Lower lobe of right lung (tissue), 2 donors: ENCODE measurements at places on chromosomes 7 and 10. TPM values are rescaled to one million over a fixed set of nuclear protein-coding genes. Genes with fewer than 3 reads are reported as not detected.

GRCh38 chr10:16999665-17000451 lies 129.8 kb downstream of the CUBN start:
- no peak for DNase-seq

GRCh38 chr10:33571616-33572015 lies 237.1 kb upstream of the NRP1 start:
- DNase-seq = no peak

GRCh38 chr10:23742807-23743206 lies 303.9 kb downstream of the OTUD1 start:
- DNase-seq = no peak

DNA sequence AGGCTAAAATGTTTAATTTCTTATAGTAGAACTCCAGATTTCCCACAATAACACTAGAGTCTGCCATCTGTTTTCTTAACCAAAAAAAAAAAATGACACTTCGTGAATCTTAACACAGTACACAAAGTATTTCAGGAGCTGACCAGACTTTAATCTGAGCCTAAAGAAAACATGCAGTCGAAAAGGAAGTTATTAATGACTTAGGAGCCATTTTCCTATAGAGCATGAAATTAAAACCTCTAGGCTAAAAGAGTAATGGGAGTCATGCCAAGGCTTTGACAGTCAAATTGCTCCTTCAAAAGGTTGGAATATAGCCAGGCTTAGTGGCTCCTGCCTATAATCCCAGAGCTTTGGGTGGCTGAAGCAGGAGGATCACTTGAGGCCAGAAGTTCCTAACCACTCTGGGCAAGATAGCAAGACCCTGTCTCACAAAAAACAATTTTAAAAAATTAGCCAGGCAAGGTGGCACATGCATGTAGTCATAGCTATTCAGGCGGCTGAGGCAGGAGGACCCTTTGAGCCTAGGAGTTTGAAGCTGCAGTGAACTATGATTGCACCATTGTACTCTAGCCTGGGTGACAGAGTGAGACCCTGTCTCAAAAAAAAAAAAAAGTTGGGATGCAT lies 13.6 kb downstream of the MICU1 start:
- DNase-seq = no peak

- DNase-seq = no peak
Observed at GRCh38 chr10:103888113-103888841, 29.7 kb downstream of the STN1 start.

GRCh38 chr7:152140067-152140466 lies 114.6 kb downstream of the GALNT11 start:
- DNase-seq = no peak

CYP3A5 gene
- total RNA-seq = 15.5 TPM
